ENCODE measurements at places on chromosomes 3 and 15.
A peak's percentile ranks its signal among the peaks of the same experiment; 100 is the strongest.

DNA sequence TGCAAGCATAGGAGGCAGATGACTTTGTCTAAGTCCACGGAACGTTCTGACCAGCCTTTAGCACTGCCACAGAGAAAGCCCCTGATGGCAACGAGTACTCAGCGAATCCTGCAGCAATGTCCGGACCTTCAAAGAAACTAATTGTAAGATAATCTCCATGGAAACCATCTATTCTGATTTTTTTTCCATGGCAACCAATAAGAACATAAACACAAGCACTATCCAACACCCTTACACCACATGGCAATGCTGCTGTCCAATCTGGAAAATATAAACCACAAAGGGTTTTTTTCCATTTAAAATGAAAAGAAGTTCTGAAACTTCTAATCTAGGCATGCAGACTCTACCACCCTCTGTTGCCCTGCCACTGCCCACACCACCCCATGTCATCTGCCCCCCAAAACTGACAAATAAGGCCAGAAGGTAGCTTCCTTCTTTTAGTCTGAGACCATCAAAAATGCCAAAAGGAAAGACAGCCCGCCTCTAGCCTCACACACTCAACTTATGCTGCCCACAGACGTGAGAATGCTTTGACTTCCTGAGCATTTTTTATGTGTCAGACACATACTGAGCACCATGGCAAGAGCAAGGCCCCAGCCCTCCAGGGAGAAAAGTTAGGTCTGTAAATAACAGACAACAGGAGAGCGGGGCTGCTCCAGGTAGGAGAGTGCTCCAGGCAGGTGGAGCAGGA lies 44.5 kb downstream of the POC1A start:
- no peak for DNase-seq

GRCh38 chr3:30550246-30550645 lies 56.2 kb upstream of the TGFBR2 start:
- DNase-seq = no peak

DNA sequence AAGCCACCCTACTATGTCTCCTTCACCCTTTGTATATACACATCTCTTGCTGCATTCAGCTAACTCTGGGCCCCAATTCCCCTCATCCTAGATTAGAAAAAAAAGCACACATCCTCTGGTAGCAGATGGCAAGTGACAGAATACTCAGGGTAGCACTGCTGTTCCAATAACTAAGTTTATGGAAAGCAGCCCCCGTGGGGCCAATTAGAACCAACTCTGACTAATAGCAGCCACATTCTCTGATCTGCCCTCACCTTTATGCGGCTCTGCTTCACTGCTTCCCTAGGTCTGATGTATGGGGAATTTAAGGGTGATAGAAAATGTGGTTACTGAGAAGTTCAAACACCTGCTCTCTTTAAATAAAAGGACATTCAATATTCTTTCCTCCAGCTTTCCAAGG lies 74.9 kb upstream of the SETMAR start:
- no peak for DNase-seq

DNA sequence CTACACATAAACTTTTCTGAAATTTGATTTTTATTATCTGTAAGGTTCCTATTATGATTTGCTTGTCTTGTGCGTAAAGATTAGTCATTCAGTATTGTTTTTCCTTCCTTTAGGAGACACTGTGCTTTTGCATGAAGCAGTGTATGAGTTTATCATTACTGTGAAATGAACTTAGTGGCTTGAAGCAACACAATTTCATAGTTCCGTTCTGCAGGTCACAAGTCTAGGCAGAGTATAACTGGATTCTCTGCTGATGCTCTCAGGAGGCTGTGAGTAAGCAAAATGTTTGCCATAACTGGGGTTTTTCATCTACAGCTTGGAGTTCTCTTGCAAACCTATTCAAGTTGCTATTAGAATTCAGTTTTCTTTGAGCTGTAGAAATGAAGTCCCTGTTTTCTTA lies 1136.1 kb downstream of the OTOL1 start:
- peak; percentile 45 for DNase-seq

- peak; percentile 48 for DNase-seq
Observed at GRCh38 chr15:64461721-64462162, 1.4 kb downstream of the ZNF609 start.

DNA sequence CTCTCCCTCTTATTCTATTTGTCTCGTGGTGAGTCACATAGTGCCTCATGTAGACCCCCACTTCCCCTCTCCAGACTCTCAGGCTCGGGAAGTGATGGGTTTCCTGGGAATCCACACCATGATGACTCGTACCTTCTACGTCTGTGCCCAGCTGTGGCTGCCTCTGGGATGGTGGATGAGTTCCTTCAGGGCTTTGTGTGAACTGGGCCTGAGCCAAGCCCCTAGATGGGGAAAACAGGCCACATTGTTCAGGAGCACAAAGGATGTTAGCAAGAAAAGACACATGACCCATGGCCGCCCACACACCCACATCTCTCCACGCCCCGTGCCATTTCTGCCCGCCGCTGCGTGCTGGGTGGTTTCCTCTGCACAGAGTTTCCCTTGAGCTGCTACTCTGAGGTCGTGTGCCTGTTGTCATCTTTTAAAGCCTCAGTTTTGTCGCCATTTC lies 10.5 kb downstream of the ISG20 start:
- DNase-seq = peak; percentile 97

GRCh38 chr3:10981961-10982360 lies 10.6 kb upstream of the SLC6A1 start:
- DNase-seq = peak; percentile 70

GRCh38 chr3:33777996-33778395 lies 20.4 kb upstream of the PDCD6IP start:
- peak; percentile 15 for DNase-seq

- no peak for DNase-seq
Observed at GRCh38 chr15:62799037-62799436, 243.5 kb upstream of the TPM1 start.

- peak; percentile 28 for DNase-seq
Observed at GRCh38 chr15:90205886-90206285, 4.8 kb downstream of the SEMA4B start.

- no peak for DNase-seq
Observed at GRCh38 chr15:27341780-27342343, 370.9 kb downstream of the GABRG3 start.

GRCh38 chr15:80679167-80679803 lies 15.8 kb upstream of the ABHD17C start:
- no peak for DNase-seq

DNA sequence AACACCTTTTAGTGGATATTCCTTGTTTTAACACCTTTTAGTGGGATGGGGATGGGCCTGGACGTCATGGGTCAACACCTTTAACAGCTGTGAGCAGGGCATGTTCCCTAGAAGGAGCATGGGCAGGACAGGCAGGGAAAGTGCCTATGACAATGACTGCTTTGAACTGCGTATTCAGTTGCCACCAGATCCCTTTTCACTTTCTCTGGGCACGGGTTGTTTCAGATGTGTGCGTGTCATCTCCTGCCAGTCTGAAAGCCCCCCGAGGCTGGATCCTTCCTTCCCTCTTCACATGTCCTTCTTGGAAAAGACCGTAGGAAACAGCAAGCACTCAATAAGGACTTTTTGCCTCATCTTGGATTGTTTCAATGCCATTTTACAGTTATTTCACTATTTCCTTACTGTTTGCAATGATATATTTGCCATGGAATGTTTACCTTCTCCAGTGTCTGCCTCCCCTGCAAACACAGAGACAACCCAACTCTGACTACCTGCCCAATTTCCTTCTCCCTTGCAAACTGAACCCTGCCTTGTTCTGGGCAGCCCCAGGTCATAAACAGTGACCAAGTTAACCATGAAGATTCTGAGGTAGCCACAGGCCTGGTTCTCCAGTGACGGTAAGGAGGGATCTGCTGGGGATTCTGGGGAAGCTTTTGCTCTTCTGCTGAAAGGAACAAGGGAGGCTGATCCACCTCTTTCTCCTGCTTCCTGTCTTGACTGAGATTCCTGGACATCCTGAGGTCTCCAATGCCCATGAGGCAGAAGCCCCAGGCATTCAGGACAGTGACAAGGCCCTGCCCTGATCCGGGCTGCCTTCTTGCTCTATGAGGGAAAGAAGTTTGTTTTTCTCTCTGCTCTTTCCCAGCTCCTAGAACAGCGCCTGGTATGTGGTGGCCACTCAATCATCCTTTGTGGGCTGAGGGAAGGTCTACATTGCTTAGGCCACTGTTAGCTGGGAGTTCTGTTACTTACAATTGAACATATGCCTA lies 51.8 kb downstream of the NOX5 start:
- no peak for DNase-seq

GRCh38 chr3:41854956-41855355 lies 106.9 kb downstream of the ULK4 start:
- no peak for DNase-seq

DNA sequence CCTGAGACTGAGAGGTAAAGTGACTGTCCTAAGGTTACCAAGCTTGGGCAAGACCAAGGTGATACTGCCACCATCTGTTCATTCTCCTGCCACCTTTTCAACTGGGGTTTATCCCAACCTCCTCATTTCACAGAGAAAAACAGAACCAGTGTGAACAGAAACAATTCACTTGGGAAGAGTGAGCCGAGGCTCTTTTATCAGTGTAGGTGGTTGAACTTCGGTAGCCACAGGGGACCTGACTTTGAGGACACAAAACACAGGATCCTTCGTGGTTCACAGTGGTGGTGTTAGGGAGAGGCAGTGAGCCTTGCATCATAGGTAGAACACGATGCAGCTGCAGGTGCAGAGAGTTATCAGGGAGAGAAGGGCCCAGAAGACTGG lies 72.8 kb upstream of the ICE2 start:
- no peak for DNase-seq

GRCh38 chr3:128321418-128321817 lies 145.3 kb downstream of the DNAJB8 start:
- no peak for DNase-seq

DNA sequence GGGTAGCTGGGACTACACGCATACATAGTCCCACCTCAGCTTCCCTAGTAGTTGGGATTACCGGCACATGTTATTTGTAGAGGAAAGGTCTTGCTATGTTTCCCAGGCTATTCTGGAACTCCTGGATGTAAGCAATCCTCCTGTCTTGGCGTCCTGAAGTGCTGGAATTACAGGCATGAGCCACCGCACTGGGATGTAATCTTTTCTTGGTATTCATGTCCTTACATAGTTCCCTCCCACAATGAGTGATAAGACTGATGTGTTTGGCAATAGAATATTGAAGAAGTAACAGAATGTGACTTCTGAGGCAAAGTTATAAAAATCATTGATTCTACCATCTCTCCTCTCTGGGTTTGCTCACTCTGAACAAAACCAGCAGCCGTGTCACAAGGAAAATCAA lies 22.7 kb upstream of the ALCAM start:
- peak; percentile 72 for DNase-seq

- no peak for DNase-seq
Observed at GRCh38 chr15:38610748-38611147, 46.1 kb upstream of the RASGRP1 start.

DNA sequence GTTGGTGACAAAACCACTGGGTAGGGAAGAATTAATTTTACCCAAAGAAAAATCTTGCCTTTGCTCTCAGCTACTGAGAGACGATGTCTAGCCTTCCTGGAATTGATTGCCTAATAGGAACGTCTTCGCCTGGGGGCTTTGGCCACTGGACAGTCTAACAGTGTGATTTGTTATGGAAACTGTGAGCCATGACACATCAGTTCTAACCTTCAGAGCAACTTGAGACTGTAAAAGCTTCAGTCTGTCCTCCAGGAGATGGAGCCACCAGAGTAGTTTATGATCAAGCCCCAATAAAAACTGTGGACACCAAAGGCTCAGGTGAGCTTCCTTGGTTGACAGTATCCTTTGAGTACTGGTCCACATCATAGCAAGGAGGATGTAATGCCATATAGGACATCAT lies 235.8 kb upstream of the TMCO5A start:
- peak; percentile 3 for DNase-seq

- DNase-seq = peak; percentile 26
Observed at GRCh38 chr3:109930582-109930981, 593.2 kb upstream of the DPPA4 start.

- no peak for DNase-seq
Observed at GRCh38 chr3:142596726-142597088, 514 bp downstream of the PLS1 start.

DNA sequence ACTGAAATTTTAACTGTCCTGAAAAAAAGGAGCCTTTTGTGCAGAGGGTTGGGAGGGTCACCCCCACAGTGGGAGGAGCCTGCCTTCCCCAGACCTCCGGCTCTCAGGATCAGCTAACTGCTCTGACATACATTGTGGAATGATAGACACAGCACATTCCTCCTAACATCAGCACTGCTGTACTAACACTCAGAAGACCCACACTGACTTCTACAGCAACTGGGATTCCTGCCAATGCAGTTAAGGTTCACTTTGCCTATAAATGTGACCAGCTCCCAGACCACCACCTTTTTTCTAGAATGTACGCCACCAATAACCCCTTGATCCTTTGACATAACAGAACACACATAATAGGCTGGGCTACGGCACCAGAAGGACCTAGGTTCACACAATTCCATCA lies 3.2 kb downstream of the CPEB1 start:
- no peak for DNase-seq

DNA sequence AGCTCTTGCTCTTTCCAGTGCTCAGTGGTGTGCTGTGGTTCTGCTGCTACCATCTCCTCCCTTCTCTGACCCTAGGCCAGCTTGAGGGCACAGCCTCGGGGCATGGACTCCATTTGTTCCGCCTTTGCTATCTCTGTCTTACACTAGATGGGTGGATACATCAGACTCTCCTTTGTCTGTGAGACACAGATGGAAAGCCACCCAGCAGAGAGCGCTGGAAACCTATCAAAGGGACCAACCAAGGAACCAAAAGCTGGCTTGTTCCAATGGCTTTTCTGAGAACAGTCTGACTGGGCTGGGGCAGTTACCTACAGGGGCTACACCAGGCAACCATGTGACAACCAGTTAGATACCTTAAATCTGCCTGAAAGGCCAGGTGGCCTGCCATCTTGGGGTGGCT lies 63.8 kb downstream of the NPTN start:
- DNase-seq = no peak

GRCh38 chr15:66386204-66387123 lies at the start of gene MAP2K1:
MAP2K1 (plus strand) TSS chr15:66386912; CDS start chr15:66387348, 436 bp downstream.
- peak; percentile 96 for DNase-seq

DNA sequence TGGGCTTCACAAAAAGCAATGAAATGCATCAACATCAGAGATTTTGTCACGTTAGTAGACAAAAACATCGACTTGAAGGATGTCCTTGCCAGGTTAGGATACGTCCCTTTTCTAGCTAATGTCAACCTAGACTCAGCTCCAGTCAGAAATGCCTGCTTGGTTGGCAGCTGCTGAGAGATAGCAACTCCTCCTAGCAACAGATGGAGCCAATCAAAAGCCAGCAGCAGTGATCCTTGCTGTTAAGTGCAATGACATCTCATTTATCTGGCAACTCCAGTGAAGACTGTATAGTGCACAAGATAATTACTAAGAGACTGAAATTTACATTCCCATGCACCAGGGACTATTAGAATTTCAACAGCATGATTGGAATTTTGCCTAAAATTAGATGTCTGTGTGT lies 424.1 kb downstream of the FGF12 start:
- no peak for DNase-seq

- peak; percentile 52 for DNase-seq
Observed at GRCh38 chr15:63287109-63287508, 9.7 kb downstream of the APH1B start.

DNA sequence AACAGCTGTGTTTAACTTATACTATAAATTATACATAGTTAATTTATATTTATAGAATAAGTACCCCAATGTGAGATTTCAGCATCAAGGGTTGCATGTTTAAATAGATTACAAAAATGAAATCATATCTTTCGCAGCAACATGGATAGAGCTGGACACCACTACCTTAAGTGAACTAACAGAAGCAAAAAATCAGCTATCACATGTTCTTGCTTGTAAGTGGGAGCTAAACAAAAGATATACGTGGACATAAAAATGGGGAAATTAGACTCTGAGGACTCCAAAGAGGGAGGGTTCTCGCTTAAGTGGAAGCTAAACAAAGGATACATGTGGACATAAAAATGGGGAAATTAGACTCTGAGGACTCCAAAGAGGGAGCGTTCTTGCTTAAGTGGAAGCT lies 626.5 kb upstream of the DPPA4 start:
- DNase-seq = no peak

Measured in cardiac fibroblast (primary cell).